Heart left ventricle (tissue), 16 donors: ENCODE measurements at places on chromosomes 7 and 10.

GRCh38 chr10:66927251-66927935 lies 1.6 kb downstream of the LRRTM3 start:
- DNase-seq = no peak

GRCh38 chr7:17326378-17326777 lies 27.9 kb downstream of the AHR start:
- DNase-seq = no peak

DNA sequence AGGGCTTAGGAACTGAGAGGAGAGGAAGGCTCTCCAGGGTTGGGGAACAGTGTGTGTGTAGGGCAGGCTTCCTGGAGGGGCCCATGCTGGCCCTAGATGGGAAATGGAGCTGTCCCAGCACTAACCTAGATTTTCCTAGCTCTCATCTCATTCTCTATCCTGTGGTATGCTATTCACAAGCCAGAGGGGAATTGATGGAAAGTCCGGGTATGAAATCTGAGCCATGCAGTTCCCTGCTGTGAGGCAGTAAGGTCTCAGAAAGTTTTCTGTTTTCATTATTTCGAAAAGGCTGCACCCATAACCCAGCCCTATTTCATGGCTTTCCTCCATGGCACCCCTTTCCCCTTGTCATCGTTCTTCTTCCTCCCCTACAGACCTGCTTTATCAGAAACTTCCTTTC lies 220.3 kb downstream of the RPS24 start:
- DNase-seq = no peak

- peak; percentile 64 for DNase-seq
Measured at GRCh38 chr10:68598978-68599770, 39.0 kb downstream of the TET1 start.

DNA sequence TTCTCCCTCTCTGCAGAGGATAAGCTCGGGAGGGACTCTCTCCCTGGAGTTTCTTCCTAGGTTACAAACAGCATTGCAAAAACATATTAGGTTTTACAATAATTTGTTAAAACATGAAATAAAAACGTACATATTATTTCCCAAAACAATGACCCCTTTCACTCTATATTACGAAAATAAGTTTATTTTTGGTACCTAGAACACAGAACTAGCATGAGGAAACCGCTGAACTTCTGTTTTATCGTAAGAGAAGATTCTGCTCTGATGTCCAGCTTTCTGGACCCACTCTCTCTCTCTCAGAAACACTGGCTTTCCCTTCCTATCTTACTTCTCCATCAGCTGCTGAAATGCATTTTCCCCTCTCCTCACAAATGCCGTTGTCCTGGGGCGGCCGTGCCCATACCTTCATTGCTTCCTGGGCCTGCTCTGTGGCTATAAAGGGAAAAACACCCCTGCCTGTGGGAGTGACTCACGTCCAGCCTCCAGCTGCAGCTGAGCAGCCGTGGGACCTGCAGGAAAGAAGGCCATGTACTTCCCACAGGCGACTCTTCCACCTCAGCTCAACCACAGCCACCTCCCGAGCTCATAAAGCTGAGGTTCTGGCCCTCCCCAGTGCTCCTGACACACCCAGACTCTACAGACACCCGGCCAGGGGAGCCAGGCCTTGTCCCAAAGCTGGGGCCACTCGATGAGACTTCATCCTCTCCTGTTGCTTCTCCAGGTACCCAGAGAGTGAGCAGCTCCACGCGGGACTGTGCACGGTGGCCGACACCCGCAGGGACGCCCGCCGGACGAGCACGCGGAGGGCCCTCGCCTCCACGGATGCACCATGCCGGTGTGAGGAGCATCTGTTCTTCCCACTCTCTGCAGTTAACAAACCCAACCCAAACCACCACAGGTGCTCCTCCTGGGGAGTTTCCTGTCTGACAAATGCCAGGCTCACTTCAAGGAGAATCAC lies 3.1 kb downstream of the GPER1 start:
- no peak for DNase-seq

- no peak for DNase-seq
Measured at GRCh38 chr10:90858461-90858968, 676 bp upstream of the HTR7 start.

- DNase-seq = no peak
Measured at GRCh38 chr10:132498562-132499366, 38.8 kb upstream of the INPP5A start.

DNA sequence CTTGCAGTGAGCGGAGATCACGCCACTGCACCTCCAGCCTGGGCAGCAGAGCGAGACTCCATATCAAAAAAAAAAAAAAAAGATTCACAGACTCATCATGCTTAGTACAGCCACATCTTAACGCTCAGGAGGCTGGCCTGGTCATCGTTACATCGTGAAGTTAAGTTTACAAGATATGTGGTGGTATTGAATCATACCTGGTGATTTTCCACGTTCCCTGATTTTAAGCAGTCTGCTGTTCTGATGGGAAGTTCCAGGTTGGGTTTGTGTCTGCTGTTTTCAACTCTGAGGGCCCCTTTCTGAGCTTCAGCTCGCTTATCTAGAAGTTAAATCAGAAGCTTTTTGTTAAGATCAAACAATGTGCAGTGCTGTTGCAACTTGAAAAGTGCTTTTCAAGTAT lies 6.9 kb downstream of the PPP2R2D start:
- no peak for DNase-seq

GRCh38 chr10:62380016-62380415 lies 5.8 kb downstream of the ZNF365 start:
- DNase-seq = no peak

GRCh38 chr10:110861930-110862649 lies 9.6 kb upstream of the PDCD4 start:
- no peak for DNase-seq

- no peak for DNase-seq
Measured at GRCh38 chr7:2754086-2754485, 66.1 kb downstream of the AMZ1 start.

- no peak for DNase-seq
Measured at GRCh38 chr7:25289518-25289917, 61.2 kb upstream of the NPVF start.

GRCh38 chr7:94245500-94245899 lies 149.2 kb upstream of the COL1A2 start:
- DNase-seq = no peak

DNA sequence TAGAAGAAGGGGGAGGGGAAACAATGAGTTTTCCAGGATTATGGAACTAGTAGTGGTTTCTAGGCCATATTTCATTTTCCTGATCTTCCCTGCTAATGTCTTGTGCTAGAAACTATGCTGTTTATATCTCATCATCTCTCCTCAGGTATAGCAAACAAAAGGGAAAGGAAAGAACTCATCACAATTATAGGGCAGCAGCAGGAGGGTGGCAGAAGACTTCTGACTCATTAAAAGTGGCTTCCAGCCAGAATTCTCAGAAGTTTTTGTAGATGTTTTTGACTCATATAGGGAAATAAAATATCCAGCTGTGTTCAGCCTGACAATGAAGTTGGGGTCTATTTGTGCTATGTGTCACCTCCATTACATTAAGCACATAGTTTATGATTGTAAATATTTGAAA lies 6.5 kb downstream of the AHR start:
- DNase-seq = no peak

DNA sequence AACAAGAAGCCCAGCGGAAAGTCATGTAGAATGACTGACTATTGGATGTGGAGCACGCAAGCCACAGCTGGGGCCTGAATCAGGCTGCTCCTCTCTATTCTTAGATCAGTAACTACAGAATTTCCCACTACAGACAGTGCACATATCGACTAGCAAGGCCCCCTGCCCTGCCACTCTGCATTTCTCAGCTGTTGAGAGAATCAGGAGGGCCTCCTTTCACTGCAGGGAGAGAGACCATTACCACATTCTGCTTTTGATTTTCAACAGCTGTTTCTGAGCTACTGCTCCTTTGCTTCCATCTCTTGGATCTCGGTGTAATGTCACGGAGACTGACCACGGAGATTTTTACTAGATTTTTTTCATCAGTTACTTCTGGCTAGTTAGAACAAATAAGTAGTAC lies 73.8 kb downstream of the PON1 start:
- no peak for DNase-seq

- DNase-seq = no peak
Measured at GRCh38 chr7:39816462-39817060, 133.5 kb upstream of the CDK13 start.

- DNase-seq = no peak
Measured at GRCh38 chr7:38396852-38397251, 123.4 kb upstream of the TARP start.

DNA sequence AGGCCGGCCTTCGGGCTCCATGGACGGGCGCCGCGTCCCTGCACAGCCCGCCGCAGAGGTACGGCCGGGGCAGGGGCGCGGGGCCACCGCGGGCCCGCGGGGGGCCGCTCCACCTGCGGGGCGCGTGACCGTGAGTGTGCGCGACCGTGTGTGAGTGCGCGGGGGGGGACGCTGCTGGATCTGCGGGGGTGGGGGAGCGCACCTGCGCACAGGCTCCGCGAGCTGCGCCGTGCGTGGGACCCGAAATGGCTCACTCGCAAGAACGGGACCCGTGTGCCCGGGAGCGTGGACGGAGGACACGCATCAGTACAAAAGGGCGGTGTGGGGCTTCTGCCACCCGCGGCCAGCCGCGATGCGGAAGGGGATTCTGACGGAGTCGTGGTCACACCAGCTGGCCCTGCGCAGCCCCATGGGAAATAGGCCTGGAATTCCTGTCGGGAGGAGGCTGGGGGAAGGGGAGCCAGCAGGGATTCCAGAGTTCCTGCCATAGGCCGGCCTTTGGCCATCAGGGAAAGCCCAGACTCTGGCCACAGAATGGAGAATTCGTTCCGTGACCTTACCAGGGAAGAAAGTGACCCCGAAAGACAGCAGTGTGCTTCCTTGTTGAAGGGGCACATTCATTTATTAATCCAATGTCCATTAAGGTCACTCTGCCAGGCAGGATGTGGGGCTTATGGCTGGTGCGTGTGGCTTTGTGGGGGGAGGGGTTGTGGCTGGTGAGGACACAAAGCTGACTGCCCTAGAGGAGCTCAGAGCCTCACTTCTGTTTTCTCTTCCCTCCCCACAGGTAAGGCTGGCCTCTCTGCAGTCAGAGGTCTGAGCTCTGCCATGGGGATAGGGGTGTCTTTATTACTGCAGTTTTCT lies 494 bp downstream of the REPIN1 start:
- peak; percentile 85 for DNase-seq

GRCh38 chr7:55206235-55207029 lies 158.7 kb upstream of the LANCL2 start:
- DNase-seq = no peak

GRCh38 chr10:97297556-97298222 lies 5.3 kb upstream of the ARHGAP19 start:
- no peak for DNase-seq

DNA sequence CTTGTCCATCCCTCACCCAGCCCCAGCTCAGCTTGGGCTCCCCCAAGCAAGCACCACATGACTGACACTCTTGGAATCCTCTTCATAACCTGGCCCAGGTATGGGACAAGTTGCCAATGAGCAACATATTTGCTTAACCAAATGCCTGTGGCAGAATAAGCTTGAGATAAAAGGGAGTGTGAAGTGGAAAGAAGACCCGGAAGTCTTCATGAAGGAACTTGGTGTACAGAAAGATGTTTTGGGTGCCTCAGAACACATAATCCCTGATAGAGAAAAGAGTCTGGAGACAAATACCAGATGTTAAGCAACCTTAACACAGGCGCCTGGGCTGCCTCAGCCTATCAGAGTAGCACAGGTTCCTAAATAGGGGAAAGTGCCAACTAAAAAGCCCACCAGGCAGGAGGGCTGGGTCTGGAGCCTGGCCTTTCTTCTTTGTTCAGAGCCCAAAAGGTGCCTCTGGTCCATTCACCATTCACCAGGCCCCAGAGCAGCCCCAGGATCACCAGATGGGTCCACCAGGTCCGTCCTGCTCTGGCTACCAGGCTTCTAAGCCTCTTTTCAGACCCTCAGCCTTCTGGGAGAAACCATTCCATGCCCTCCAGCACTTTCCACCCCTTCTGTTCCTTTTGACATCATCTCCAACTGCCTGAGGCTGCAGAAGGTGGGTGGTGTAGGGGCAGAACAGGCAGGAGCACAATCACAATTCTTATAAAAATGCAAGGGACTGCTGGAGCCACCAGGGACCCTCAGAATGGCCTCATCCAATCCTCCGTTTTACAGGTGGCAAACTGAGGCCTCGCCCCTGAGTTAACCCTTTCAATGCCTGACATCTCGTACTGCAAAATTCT lies 22.6 kb downstream of the KCNMA1 start:
- no peak for DNase-seq

DNA sequence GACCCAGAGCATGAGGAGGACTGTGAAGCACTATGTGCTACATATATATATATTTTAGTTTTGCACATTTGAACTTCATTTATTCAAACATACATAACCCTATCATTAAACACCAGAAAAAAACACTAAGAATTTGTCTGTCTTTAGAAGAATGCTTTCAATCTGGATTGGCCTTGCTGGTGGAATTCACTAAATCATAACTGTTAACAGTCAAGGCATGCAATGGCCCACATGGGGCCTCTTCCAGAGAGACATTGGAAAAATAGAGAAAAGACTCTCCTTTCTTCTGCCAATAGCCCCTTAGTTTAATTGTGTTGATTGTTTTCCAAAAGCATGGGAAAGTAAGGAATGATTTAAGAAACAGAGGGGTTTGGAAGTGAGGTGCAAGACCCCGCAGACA lies 77.9 kb downstream of the MRPL32 start:
- DNase-seq = no peak

DNA sequence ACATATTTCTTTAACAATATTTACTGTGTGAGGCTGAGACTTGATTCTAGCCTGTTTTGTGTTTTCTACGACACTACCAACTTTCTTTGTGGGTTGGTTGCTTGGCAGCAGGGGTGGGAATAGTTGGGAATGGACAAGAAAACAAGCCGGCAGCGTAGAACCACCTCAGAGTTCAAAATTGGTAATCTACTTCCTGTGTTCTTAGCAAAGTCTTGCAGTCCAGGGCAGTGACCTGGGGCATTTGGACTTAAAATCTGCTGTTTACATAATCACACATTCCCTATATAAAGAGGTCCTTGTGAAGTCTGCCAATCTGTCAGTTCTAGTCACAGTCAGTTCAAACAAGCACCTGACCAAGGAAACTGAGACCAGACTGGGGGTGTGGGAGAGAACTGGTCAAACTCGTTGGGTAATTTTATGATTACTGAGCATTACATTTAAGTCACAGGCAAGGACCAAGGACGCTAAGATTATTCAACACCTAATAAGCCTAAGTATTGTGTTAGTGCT lies 167.9 kb downstream of the CPEB3 start:
- DNase-seq = no peak

GRCh38 chr7:96589038-96589437 lies 120.6 kb downstream of the SEM1 start:
- no peak for DNase-seq

DNA sequence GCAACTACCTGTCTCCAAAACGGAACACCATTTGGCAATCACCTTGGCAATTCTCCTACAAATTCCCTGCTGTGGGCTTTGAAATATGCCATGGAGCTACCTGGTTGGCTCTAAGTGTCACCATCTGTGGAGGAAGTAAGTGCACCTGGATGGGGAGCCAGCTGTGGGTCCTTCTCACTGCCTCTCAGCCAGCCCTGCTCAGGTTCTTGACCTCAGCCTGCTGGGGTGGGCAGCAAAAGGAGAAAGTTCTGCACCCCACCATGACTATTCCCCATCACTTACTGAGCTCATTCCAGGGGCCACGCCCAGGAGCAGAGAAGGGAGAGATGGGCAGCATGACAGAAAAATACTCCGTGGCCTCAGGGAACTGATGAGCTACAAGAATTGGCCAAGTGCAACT lies 158.7 kb downstream of the TNS3 start:
- DNase-seq = no peak
